ENCODE measurements at places on chromosomes 5 and 9.

GRCh38 chr5:177370488-177371119 is 12.9 kb downstream of the RGS14 start:
- DNase-seq = peak; percentile 49

DNA sequence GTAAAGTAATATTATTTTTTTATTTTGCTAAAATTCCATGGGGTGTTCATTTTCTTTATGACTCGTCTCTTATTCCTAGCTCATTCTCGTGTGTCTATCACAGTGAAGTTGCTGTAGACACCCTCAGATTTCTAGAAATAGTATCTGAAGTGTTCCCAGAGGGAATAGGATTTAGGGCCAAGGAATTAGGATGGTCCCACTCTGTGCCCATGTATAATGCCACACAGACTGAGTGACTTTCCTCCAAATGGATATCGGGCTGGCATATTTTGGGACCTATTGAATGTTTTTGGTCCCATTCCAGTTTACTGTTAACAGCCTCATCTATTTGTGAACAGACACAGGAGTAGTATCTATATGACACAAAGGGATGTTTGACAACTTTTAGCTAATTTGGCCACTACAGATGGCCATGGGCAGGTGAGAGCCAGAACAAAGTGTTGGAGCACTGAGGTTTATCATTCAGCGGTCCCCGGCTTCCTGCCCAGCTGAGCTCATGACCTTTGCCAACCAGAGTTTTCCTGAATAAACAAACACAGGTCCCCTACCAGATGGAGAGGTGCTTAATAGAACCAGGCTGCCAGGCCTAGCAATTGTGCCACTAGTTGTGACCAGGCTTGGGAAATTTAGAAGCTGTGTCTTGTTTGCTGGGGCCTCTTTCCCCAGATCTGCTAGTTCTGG is 46.9 kb downstream of the MAP1B start:
- no peak for DNase-seq

GRCh38 chr9:69168709-69169217 is 5.3 kb upstream of the TJP2 start:
- peak; percentile 16 for DNase-seq

DNA sequence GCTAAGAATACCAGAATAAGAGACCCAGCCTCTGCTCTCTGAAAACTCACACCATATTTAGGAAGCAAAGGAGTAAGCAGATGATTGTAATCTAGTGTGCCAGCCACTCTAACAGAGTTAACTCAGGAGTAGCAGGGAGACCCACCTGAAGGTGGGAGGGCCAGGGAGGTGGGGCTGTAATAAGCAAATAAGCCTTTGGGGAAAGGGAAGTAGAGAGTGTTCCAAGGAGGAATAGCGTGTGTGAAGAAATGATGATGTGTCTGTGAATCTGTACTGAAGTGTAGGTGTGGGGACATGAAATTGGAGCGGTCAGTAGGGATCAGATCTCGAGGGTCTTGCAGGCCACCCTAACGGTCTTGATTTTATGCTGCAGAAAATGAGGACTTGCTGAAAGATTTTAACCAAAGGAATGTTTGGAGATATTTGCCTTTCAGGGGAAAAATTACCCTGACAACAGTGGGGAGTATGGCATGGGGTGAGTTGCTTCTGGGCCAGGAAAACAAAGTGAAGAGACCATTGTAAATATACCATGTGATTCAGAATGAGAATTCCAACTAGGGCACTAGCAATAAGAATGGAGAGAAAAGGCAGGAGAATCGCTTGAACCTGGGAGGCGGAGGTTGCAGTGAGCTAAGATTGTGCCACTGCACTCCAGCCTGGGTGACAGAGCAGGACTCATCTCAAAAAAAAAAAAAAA is 44.1 kb upstream of the FSD1L start:
- DNase-seq = no peak

DNA sequence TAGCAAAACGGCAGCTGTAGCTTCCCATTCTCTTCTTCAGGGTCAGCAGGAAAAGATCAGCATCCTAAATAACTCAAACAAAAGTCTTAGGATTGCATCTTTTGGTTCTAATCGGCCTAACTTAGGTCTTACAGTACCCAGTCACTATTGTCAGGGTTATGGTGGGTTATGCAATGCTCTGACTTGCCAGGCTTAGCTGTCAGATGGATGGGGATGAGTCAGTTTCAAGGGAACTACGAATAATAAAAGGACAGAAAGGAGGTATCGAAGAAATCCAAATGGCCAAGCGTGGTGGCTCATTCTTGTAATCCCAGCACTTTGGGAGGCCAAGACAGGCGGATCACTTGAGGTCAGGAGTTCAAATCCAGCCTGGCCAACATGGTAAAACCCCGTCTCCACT is 46.5 kb downstream of the PPP1R2B start:
- no peak for DNase-seq

- DNase-seq = no peak
These were observed 308.1 kb upstream of the TLE4 start for GRCh38 chr9:79263628-79264027.

DNA sequence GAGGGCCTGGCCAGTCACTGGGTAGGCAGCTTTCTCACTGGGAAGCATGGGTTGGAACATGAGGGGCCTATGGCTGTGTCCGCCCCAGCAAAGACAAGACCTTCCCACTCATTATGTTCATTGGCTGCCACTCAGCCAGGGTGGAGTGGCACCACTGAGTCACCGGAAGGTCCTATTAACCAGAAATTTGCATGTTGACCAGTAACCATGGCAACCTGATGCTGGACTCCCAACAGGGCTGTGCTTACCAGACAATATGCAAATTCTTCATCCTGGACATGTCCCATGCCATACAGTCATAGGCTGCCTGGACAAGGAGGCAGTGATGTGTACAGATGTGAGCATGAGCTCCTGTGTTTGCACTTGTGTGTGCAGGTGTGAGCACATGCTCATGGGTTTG is 66.7 kb downstream of the PSD2 start:
- no peak for DNase-seq

DNA sequence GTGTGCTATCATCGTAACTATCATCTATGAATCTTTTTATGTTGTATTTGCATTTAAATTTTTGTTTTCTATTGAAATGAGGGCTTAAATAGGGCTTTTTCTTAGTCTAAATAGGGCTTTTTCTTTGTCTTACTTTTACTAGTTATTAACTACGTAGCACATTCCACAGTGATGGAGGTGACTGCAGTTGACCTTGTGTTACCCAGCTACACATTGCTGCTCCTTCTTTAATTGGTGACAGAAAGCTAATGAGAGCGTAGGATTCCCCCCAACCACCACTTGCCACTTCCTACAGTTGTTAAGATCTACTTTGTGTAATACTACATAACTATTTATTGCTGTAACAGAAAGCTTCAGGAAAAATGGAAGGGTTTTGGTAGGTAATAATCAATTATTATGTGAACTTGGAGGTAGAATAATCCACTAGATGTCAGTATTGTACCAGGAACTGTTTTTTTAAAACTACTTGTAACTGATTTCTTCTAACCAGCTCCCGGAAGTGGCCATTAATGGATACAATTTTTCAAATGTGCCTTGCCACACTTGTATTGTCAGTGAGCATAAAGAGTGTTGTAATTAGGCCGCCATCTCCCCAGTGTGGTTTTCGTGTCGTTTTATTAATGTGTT is 18.0 kb downstream of the MTRR start:
- DNase-seq = no peak

- no peak for DNase-seq
These were observed 183.4 kb downstream of the TMEM38B start for GRCh38 chr9:105877721-105878120.

GRCh38 chr9:137409515-137409914 is 13.4 kb downstream of the EXD3 start:
- no peak for DNase-seq

DNA sequence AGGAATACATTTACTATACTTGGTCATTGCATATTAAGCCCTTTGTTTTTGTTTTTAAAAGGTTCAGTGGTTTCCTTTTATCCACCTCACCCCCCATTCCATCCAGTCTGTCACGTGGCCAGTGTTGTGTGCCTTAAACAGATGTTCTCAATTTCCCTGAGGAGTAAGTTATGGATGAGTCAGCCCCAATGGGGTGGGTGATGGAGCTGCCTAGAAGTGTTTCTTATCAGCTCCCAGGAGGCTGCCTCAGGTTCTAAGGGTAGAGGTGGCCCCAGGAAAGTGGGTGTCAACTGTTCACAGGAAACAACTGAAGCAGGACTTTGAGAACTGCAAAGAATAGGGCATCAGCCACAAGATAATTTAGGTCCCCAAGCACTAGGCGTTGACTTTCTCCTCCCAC is 41.1 kb downstream of the ACTBL2 start:
- DNase-seq = no peak

GRCh38 chr5:23419115-23419514 is 88.3 kb upstream of the PRDM9 start:
- DNase-seq = no peak

- no peak for DNase-seq
These were observed 80.1 kb downstream of the ZCCHC7 start for GRCh38 chr9:37200433-37201005.

DNA sequence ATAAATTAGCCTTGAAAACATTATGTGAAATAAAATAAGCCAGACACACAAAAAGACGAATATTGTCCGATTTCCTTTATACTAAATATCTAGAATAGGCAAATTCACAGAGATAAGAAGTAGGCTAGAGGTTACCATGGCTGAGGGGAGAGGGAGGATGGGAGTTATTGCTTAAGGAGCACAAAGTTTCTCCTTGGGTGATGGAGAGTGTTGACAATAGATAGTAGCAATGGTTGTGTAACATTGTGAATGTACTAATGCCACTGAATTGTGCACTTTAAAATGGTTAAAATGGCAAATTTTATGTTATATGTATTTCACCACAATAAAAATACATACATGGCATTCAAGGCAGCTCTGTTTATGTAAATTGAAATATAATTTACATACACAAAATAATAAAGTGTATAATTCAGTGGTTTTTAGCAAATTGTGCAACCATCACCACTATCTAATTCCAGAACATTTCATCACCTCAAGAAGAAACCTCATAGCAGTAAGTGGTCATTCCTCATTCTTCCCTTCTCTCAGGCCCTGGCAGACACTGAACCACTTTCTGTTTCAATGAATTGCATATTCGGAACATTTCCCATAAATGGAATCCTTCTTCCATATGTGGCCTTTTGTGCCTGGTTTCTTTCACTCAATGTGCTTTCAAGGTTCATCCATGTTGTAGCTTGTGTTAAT is 59.2 kb downstream of the NDST1 start:
- no peak for DNase-seq

DNA sequence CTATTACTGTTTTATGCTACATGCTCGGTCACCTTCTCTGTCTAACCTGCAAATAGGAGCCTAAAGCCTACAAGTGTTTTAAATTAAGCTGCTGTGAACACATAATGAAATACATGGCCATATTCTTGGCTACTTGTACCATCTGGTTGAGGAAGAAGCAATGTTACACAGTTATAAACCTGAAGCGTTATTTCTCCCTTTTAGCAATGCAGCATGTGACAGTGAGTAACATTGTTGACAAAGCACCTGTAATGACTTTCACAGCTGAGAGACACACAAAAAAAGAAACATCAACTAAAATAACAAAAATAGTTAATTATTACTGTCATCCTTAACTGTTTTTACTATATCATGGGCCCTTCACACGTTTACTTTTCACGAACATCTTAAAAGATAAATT is 146.9 kb downstream of the RORB start:
- no peak for DNase-seq

GRCh38 chr5:77218263-77218662 is 7.8 kb downstream of the PDE8B start:
- DNase-seq = no peak

- DNase-seq = no peak
These were observed 12.2 kb upstream of the PCDHB2 start for GRCh38 chr5:141082228-141082627.

DNA sequence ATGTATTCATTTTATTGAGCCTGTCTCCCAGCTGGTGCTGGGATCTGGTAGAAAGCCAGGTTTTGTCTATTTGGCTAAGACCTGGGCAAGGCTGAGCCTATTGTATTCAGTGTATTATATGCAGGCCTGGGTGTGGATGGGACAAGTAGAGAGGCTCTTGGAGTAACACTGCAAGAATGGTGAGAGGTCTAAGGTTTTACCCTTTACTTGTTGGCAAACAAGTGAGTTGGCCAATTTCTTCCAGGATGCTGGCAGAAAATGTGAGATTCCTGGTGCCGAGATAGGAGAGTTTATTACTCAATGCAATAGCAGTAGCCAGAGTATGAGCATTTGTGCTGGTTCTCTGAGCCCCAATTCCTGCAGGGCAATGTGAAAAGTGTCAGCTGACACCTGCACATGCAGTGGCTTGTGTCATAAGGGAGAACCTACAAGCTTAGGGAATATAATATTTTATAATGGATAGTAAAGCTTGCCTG is 141.7 kb upstream of the PRLR start:
- no peak for DNase-seq

GRCh38 chr5:72600391-72600981 is 93.3 kb upstream of the ZNF366 start:
- no peak for DNase-seq

DNA sequence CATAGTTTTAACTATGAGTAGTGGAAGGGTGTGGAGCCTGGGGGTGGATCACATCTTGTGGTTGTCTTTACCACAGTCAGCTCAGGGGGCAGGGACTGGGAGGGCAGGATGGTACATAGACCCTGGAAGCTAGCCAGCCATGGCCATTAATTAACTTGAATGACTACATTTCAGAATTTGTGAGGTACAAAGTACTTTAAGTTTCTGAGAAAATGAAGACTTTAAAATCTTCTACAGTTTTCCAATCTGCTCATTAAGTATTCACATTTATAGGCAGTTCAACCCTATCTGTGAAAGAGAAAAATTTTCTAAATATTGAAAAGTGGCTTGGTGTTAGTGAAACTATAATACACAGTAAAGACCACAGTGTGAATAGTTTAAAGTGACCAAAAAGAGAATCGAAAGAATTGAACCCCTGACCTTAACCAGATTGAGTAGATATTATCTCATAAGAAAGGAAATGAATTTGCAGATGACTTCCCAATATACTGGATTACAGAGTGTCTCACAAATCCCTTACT is 234.2 kb upstream of the MEF2C start:
- DNase-seq = no peak

GRCh38 chr5:79513308-79513703 is 628 bp downstream of the HOMER1 start:
- no peak for DNase-seq

- no peak for DNase-seq
These were observed 66.6 kb upstream of the IFNK start for GRCh38 chr9:27457445-27457844.

All from stimulated activated CD4-positive, alpha-beta T cell treated with anti-CD3 and anti-CD28 coated beads, TNF-alpha, amount 100 ng/mL, for 4 hours (primary cell).